Neural crest cell (in vitro differentiated cells): ENCODE measurements at places on chromosomes 11 and 22.

DNA sequence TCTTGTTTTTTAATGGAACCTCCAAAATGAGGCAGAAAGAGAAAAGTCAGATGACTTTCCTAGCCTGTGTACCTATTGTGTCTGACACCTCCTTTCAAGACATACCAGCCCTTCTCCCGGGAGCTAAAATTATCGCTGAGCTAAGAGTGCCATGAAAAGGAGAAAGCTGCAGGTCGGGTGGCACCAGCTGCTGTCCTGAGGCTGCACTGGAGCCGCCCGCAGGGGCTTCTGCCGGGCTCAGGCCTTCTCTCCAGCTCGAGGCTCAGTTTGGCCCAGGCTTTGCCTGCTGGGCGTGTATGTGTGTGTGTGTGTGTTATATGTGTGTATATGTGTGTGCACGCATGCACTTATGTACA, 27.7 kb upstream of the RAB1B start:
- no peak for DNase-seq

- DNase-seq: no peak
Observed at GRCh38 chr22:35555483-35555890, 14.9 kb downstream of the RASD2 start.

DNA sequence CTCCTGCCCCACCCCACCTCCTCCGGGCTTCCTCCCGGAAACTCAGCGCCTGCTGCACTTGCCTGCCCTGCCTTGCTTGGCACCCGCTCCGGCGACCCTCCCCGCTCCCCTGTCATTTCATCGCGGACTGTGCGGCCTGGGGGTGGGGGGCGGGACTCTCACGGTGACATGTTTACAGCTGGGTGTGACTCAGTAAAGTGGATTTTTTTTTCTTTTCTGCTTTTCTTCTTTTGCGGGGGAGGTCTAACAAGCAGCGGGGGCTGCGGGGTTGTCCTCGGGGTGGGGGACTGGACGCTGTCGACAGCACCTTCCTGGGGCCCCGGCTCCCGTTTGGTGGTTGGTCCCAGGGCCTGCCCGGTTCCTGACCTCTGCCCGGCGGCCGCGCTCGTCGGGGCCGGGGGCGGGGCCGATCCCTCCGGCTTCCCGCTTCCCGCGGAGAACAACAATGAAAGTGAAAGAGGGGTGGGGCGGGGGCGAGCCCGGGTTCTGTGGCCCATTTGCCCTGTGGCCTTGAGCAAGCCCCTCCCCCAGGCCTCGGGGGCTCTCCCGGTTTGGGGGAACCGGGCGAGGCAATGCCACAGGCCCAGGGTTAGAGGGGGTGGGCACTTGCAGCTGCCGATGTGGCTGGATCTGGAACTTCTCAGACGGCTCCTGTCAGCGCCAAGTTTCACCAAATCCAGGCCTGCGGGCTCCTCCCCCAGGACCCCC, 975 bp upstream of the MDK start:
- DNase-seq: peak; percentile 70

GRCh38 chr11:13964771-13965074, 2.2 kb downstream of the SPON1 start:
- no peak for DNase-seq

GRCh38 chr22:19793161-19793560, 32.6 kb downstream of the TBX1 start:
- DNase-seq: no peak

GRCh38 chr22:44091021-44091721, 67.1 kb downstream of the PARVB start:
- DNase-seq: no peak

- no peak for DNase-seq
Observed at GRCh38 chr11:119809346-119809745, 80.3 kb upstream of the NECTIN1 start.

DNA sequence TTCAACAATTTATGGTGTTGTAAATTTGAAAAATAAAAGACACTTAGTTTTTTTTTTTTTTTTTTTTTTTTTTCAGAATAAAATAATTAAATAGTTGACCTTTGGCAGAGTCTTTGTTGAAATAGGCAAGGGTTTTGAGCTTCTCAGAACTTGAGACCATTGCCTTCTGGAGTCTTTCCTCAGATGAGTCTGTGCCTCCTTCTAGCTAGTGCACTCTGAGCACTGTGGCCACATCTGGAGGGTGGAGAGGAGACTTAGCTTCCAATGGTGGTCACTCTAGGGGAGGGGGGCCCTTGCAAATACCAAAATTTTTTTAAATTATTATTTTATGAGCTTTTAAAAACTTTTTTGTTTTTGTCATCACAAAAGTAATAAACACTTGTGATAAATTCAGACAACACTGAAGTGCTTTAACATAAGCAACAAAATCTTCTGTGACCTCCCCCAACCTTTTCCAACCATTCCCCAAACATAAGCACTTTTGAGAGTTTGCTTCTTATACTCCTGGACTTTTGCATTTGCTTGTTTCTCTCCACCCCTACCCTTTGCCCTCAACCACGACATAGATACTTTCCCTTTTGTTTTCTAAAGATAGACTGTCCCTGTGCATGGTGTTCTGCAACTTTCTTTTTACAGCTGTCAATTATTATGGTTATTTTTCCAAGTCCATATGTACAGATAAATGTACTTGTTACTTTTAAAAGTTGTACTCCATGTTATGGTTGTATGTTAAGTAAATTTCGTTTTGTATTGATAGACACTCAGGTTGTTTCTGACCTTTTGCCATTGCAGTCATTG, 41.1 kb downstream of the BMAL1 start:
- no peak for DNase-seq

DNA sequence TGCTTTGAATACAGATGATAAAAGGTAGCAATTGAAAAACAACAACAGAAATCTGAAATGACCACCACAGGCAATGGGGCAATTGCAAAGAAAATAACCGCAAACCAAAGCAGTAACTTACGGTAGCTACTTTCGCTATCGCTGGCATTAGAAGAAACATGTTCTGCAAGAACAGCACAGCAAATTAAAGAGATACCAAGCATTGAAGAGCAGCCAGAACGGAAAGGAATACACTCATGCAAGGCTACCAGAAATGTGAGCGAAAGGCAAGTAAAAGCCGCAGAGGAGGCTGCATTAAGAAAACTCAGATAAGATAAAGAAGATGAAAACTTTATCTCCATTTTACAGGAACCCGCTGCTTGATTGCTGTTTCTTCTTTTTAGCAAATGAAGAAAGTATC, 194.1 kb upstream of the CCDC90B start:
- no peak for DNase-seq

GRCh38 chr11:40287916-40288803, 1171.3 kb downstream of the LRRC4C start:
- DNase-seq: no peak

DNA sequence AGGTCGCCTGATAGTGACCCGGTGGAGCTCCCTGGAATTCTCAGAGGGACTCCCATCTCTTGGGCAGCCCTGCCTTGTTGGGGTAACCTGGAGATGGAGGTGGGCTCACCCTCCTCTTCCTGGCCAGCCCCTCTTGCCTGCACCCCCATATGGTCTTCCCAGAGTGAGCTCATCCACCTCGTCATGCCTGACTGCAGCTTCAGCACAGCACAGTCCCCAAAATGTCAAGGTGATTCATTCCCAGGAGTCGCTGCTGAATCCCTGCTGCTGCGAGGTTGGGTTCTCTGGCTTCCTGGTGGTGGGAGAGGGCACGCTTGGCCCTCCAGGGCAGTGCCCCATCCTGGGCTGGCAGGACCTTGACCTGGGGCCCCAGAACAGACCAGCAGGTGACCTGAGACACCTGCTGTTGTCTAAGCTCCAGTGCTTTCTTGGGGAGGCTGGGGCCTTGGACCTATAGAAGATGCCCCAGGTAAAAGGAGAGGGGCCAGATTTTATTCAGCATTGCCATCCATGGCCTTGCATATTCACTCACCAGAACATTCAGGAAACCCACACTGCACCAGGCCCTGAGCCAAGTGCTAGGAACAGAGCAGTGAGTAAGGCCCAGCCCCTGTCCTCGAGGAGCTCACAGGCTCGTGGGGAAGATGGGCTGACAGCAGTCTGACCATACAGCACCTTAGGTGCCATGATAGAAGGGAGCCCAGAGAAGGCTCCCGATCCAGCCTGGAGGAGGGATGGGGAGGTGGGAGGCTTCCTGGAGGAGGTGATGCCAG, 72.9 kb downstream of the CACNA1I start:
- no peak for DNase-seq

DNA sequence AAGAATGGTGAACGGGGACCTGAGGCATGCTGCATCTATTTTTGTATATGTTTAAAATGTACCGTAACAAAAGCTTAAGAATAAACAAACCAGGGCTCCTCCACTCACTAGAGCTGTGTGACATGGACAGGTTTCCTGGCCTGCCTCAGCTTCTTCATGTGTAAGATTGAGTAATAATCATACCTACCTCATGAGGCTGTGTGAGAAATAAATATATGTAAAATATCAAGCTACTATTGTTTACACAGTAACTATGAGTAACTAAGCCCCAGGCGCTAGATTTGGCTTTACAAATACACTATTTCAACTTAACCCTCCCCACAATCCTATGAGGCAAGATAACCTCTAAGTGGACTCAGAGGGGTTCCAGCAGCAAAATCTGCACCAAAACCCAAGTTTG, 66.4 kb downstream of the SMCO4 start:
- no peak for DNase-seq

- DNase-seq: no peak
Observed at GRCh38 chr11:34870548-34871196, 45.5 kb downstream of the APIP start.

DNA sequence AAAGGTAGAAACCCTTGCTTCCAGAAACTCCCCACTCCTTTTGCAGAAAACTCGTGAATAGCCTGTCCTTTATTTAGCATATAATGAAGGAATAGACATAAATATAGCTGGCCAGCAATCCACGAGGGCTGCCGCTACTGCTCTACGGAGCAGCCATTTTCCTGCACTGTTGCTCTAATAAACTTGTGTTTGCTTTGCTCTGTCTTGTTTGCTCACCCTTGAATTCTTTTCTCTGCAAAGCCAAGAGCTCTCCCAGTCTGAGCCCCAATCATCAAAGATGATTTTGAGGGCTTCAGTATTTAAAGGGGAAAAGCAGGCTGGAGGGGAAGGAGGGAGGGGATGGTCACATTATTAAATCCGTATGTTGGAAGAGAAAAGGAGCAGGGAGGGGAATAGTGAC, 16.6 kb upstream of the CHKA start:
- DNase-seq: no peak

DNA sequence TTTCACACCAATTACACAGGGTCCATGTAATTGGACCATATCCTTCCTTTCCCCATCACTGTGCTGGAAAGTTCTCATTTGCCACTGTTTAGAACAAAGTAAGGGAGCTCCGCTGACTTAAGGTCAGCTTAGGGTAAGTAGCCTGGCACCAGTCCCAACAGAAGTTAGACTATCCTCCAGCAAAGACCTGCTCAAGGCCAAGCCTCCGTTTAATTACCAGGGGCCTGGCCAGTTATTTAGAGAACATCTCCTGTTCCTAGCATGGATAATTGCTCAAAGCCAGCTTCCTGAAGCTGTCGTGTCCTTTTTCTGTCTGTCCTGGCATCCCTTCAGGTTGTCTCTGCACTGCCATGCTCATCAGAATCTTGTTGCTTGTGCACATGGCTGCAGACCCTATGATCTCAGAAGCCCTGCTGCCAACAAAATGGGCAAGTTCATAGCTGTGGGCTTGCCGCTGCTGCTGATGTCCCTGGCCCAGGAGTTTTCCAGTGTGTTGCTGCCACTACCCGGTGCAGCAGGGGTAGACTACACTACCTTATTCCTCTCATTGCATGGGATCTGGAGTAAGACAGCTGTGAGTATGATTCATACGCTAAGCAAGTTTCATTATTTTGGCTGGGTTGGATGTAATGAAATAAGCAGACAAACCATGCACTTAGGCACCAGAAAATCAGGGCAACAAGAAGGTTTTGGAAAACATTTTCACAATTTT, 8.1 kb downstream of the OR8A1 start:
- DNase-seq: no peak

GRCh38 chr22:48702573-48703264, 1125.0 kb downstream of the BRD1 start:
- peak; percentile 67 for DNase-seq

- DNase-seq: no peak
Observed at GRCh38 chr11:18771266-18772035, 20.1 kb downstream of the PTPN5 start.
